ENCODE measurements at places on chromosomes 1 and 21.

DNA sequence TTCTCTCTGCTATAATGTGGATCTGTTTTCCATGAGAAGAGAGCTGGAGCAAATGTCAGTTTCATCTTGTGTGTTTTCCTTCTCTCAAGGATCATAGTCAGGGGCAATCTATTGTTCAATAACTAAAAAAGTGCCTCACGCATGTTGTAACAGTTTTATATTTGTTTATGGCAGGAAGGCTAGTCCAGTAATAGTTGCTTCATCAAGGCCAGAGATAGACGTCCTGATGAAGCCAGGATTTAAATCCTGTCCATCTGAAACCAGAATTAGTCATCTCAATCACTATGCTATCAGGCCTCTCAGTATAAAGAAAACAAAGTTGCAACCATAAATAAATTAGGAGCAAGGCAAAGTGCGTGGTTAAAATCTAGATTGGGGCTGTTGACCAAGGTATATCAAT, 30.2 kb upstream of the DUSP10 start:
- no peak for DNase-seq

DNA sequence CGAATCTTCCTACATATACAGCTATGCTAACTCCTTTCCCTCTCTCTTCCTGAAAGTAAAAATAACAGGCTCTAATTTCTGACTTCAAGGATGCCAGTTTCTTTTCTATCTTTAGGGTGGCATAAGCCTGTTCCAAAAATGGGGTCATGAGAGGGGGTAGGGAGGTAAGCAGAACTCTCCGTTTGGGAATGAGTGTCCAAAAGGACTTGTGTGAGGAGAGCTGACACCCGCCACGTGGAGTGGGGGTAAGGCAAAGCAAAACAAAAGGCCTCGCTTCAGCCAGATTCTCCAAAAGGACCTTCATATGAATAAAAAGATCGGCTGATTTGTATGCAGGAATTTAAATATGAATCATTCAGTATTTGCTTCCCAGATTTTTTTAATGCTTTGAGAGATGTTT, 28.6 kb downstream of the PLPPR4 start:
- DNase-seq: no peak

- no peak for DNase-seq
Observed at GRCh38 chr1:241611063-241611462, 29.1 kb downstream of the CHML start.

GRCh38 chr1:94807742-94808491, 12.2 kb upstream of the SLC44A3 start:
- DNase-seq: no peak

DNA sequence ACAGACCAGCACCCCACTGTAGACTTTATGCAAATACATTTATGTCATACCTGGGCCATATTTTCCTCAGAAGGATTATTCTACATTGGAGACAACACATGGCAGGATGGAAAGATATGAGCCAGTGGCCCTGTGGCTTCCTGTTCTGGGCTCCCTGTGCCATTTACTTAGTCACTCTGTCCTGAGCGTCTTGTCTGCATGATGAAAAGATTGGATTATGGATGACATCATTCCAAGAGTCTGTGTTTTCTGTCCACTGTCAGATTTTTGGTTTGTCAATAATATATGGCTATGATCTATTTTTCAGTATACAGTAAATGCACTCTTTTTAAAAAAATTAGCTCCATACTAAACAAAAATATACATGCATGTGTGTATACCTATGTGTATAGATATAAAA, 30.8 kb downstream of the IGSF5 start:
- DNase-seq: no peak

GRCh38 chr1:45488666-45489377, 2.1 kb downstream of the TESK2 start:
- DNase-seq: no peak

DNA sequence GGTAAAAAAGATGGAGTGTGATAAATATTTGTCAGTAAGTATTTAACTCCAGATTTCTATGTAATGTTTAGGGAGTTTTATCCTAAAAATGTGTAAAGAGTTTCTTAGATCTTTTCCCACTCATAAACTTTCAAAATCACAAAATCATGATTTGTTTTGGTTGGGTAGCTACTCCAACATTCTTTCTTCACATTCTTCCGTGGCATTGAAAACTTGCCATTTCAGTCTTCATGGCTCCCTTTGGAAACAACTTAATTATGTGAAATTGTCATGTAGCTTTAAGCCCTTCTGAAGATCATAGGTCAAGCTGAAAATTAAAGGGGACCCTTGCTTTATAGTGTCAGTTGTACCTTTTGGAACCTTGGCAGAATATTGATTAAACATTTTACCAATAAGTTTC, 73.2 kb downstream of the ADGRL2 start:
- DNase-seq: no peak

GRCh38 chr1:43933386-43934100, at the start of gene ARTN:
Gene ARTN (plus strand): TSS chr1:43933801. CDS start chr1:43935657, 1,856 bp downstream.
- DNase-seq: no peak

Data from stimulated activated CD4-positive, alpha-beta T cell treated with anti-CD3 and anti-CD28 coated beads, Interleukin-1b, Interleukin-23, amount 100 ng/mL, for 4 hours (primary cell).